ENCODE measurements at places on chromosomes 5 and 9.

DNA sequence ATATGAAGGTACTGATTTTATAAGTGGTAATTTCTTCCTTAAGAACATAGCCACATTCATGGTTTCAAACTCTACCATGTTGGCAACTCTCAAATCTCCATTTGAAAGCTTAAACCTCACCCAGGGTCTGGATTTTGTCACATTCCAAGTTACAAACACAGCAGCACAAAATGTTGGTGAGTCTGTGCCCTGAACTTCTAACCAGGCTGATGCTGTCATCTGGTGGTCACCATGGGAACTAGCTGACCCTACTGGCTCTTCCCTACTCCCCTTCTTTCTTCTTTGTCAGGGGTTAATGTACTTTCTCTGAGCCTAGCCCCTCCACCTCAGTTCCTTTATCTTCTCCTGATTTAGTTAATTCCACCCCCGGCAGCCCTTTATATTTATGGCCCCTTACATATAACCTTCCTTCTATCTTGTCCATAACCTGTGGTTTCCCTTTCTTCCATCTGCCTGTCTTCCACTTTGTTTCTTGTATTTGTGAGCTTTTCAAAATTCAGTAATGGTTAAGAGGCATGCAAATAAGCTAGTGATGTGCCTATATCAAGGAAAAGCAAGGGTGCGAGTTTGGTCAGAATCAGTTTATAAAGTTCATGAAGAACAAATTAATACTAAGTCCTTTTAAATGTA, 35.9 kb downstream of the TGFBR1 start:
- DNase-seq, result peak; percentile 41

- DNase-seq, result no peak
These were observed 312.3 kb downstream of the ENC1 start for GRCh38 chr5:74328221-74328630.

GRCh38 chr9:23677446-23677845, 148.6 kb downstream of the ELAVL2 start:
- DNase-seq, result no peak

DNA sequence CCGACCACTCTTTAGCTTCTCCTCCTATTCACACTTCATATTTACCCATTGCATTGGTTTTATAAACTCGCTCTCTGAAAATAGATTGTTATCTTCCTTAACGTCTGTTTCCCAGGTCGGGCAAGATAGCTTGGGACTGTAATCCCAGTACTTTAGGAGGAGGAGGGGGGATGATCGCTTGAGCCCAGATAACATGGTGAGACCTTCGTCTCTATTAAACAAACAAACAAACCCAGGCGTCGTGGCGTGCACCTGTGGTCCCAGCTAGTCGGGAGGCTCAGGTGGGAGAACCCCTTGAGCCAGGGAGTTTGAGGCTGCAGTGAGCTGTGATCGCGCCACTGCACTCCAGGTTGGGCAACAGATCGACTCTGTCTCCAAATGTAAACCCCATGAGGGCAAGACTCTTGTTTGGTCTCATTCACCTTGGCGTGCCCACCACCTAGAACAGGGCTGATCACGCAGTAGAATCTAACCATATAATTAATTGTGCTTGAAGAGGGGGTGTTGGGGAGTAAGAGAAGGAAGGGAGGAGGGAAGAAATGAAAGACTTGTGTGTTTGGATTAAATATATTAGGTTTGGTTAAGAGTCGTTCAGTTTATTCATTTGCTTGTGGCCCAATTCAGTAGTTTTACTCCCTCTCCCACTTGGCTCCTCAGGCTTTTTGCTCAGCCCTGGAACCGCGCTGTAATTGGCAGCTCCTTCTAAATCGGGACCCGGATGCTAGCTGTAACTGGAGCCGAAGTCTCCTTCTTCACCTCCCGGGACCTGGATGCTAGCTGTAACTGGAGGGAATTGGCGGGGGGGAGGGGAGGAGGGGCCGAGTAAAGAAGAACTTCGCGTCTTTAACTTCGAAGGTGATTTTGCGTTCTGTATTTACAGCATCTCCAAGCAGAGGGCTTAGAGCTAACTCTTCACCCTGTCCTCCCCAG, 24.9 kb downstream of the CDKN2A start:
- DNase-seq, result no peak

Measured in globus pallidus (tissue), 1 donor.